ENCODE measurements at places on chromosomes 2 and 18.

- no peak for DNase-seq
These were observed at the start of gene UNC80 for GRCh38 chr2:209771474-209772289. UNC80 (plus strand) TSS chr2:209771832; CDS start chr2:209772073, 241 bp downstream.

DNA sequence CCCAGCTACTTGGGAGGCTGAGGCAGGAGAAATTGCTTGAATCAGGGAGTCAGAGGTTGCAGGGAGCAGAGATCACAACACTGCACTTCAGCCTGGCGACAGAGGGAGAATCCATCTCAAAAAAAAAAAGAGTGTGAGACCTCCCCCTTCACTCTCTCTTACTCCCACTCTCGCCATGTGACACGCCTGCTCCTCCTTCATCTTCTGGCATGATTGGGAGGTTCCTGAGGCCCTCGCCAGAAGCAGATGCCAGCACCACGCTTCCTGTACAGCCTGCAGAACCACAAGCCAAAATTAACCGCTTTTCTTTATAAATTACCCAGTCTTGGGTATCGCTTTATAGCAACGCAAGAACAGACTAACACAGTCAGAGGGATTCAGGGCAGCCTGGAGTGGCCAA is 66.3 kb upstream of the CREB1 start:
- no peak for DNase-seq

DNA sequence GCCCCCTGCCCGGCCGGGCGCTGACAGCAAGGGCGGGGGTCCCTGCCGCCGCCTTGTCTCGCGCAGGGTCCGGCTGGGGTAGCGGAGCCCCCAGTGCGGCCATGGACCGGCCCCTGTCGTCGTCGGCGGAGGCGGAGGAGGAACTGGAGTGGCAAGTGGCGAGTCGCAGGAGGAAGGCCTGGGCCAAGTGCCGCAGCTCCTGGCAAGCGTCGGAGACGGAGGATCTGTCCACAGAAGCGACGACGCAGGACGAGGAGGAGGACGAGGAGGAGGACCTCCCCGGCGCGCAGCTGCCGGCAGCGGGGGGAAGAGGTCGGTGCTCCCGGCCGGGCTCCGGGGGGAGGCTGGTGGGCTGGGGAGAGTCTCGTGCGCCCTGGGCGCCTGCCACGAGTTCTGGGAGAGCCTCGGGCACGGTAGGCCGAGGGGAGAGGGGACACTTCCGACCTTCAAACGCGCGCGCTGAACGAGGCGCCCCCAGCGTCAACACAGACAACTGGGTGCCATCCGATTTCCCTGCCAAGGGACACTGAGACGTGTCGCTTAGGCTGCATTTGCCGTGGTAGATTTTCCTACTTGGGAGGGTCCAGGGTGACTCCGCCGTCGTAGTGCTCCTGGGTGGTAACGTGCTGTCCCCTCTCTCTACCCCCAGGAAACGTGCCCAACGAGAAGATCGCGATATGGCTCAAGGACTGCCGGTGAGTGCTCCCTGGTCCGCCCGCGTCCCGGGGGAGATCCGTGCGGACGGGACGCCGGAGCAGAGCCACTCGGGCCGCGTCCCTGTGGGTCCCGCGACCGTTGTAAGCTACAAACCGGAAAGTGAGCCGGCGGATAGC is 652 bp downstream of the ITPRID2 start:
- peak; percentile 40 for DNase-seq

- DNase-seq: no peak
These were observed 135.4 kb downstream of the PHLPP1 start for GRCh38 chr18:62850619-62851306.

Data from activated T-helper 1 cell treated with anti-CD3 and anti-CD28 coated beads, Interleukin-2, amount 50 U/mL, for 16 hours (primary cell).